ENCODE measurements at places on chromosomes 7 and 10.

DNA sequence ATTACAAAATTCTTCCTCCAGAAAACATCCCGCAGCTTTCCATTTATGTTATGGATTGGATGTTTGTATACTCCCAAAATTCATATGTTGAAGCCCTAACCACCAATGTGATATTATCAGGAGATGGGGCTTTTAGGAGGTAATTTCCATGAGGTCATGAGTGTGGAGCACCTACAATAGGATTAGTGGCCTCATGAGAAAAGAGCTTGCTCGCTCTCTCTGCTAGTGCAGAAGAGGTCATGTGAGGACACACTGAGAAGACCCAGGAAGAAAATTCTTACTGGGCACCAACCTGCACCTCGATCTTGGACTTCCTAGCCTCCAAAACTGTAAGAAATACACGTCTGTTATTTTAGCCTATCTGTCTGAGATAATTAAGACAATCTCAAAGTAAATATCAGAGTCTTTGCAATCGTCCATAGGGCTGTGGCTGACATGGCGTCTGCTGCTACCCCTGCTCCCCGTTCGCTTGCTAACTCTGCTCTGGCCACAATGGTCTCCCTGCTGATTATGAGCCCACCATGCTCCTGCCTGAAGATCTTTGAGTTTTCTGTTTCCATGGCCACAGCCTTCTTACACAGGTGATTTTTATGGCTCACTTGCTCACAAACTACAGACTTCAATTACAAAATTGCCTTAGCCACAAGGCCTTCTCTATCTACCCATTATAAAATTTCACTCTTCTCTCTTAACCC lies 333.3 kb downstream of the CACNA2D1 start:
- DNase-seq: no peak

GRCh38 chr7:30472784-30473775 lies 5.5 kb downstream of the NOD1 start:
- no peak for DNase-seq

DNA sequence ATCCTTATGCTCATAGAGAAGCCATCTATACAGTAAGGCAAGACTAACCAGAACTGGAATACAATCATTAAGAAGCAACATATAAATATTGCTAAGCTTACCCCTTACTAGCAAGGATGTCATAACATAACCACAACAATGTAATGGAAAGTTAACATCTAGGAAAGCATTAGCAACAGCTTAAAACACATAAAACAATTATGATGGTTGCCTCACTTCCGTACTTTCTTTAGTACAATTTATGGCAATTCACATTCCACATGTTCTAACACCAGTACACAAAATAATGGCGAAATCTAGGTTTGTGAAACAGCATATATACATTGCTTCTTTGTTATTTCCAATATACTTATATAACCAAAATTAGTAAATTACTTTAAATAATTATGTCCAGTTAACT lies 195.0 kb downstream of the AHR start:
- DNase-seq: no peak

GRCh38 chr10:114654822-114655575 lies 3.1 kb downstream of the ABLIM1 start:
- no peak for DNase-seq

GRCh38 chr10:4492202-4492601 lies 333.8 kb upstream of the AKR1E2 start:
- no peak for DNase-seq

DNA sequence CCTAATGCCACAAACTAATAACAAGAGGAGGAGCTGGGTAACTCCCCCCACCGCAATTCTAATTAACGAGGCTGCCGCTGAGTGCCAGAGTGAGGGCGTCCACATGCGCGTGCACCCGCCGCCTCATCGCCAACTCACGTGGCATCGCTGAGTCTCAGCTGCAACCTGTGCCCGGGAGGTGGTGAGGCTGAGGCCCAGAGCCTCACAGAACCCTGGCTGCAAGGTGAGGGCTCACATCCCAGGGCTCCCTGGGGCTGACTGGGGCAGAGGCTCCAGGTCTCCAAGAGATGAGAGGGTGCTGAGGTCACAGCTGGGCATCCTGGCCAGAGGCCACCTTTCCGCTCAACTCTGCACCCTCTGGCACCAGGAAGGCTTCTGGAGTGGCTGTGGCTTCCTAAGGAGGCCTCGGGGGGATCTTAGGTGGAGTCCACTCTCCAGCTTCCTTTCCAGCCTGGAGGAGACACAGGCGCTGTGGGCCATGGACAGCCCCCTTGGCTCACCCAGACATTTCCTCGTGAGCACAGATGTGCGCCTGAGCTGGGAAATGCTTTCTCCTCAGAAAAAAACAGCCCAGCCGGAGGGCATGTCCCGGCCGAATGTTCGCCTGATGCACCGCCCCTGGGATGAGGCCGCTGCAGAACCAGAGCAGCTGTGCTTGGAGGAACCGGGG lies 242.6 kb downstream of the MAD1L1 start:
- no peak for DNase-seq

GRCh38 chr10:133180965-133181639 lies 21.1 kb downstream of the KNDC1 start:
- no peak for DNase-seq

GRCh38 chr7:47568547-47568946 lies 13.4 kb downstream of the TNS3 start:
- peak; percentile 100 for DNase-seq

GRCh38 chr7:142871260-142872105 lies 14.1 kb downstream of the TRPV6 start:
- DNase-seq: no peak

- peak; percentile 56 for DNase-seq
Measured at GRCh38 chr7:130943336-130943901, 209.4 kb upstream of the KLF14 start.

- DNase-seq: no peak
Measured at GRCh38 chr10:11498399-11498798, 113.1 kb downstream of the USP6NL start.

- peak; percentile 81 for DNase-seq
Measured at GRCh38 chr7:26686448-26686981, 177.9 kb downstream of the SKAP2 start.

DNA sequence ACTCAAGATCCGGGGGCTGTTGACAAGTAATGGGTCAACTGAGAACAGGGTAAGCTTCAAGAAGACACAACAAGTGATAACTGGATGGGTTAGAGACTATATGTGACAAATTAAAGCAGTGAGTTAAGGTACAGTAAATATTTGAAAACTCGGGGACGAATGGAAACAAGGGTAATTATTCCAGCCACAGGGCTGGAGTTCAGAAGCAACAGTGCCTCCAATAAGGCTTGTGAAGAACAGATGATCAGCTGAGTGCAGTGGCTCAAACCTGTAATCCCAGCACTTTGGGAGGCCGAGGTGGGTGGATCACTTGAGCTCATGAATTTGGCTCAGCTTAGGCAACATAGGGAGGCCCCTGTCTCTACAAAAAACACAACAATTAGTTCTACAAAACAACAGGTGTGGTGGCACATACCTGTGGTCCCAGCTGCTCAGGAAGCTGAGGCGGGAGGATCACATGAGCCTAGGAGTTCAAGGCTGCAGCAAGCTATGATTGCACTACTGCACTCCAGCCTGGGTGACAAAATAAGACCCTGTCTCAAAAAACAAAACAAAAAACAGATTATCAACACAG lies 20.5 kb upstream of the DLD start:
- no peak for DNase-seq

DNA sequence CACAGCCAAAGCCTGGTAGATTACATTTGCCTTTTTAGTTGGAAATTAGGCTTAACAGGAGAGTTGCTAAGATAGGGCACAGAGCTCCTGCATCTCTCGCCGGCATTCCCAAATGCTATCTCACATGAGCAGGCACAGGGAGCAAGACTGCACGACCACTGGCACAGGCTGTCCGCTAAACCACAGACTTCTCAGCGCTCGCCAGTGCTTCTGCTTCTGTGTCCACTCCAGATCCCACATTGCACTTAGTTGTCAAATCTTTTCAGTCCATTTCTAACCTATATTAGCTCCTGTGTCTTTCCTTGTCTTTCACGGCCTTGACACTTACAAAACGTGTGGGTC lies 138.9 kb downstream of the EGFR start:
- no peak for DNase-seq

- no peak for DNase-seq
Measured at GRCh38 chr10:91197127-91197526, 23.3 kb upstream of the PCGF5 start.

DNA sequence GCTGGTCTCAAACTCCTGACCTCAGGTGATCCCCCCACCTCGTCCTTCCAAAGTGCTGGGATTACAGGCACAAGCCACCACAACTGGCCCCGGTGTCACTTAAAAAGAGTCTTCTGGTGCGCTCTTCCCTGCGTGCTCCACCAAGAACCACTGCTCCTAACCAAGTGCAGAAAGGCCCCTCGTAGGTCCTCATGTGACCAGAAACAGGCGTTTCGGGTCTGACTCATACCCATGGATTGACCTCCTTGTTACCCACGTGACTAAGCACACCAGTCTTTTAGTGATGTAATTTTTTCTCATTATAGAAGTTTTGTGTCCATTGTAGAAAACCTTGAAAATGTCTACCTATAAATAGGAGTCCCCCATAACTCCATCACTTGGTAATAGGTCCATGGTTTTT lies 13.9 kb downstream of the FKBP6 start:
- DNase-seq: no peak

GRCh38 chr7:114922026-114922651 lies at the start of gene MDFIC:
MDFIC (plus strand) TSS chr7:114922094; CDS start chr7:114923034, 940 bp downstream.
- peak; percentile 30 for DNase-seq

- no peak for DNase-seq
Measured at GRCh38 chr10:29973921-29974320, 85.5 kb downstream of the JCAD start.

- peak; percentile 87 for DNase-seq
Measured at GRCh38 chr7:143305423-143306070, 10.4 kb upstream of the CLCN1 start.

- no peak for DNase-seq
Measured at GRCh38 chr7:153920897-153921296, 131.3 kb upstream of the DPP6 start.

DNA sequence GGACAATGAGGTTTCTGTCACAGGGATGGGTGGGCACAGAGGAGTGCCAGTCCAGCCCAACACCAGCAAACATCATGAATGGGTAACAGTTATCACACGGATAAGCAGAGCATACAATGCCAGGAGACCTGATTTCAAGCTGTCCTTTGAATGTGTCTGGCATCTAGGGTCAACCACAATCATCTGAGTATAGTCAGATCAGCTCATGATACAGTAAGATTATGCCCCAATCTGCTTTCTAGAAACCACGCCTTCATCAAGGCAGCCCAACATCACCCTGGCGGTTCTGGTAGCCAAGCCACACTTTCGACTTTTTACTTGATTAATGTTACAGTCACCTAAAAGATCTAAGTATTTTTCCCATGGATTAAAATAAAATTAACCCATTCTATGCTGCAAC lies 10.5 kb downstream of the FAM171A1 start:
- DNase-seq: peak; percentile 46

DNA sequence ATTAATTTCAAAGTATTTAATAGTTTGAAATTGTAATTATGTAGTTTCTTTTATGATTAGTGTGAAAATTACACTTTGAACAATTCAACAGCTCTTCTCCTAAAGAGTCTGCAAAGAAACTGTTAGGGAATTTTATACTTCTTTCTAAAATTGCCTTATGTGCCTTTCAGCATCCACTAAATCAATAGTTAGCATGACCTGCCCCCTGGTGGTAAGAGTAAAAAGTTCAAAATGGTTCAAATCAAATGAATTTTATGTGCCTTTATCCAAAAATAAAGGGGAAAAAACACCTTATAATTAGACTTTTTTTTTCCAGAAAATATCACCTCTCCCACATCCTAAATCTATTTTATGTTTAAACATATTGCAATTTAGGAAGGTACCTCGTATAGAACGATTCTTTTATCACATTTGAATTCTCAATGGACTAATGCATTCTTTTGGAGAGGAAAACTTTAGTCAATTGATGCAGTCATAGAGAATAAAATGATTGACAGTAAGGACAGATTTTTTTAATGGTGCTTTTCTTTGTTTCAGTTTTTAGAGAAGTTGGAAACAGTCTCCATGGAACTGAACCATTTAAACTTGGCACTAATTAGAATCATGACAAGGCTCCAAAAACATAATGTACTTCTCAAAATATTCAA lies 163.7 kb downstream of the SEMA3D start:
- peak; percentile 61 for DNase-seq

DNA sequence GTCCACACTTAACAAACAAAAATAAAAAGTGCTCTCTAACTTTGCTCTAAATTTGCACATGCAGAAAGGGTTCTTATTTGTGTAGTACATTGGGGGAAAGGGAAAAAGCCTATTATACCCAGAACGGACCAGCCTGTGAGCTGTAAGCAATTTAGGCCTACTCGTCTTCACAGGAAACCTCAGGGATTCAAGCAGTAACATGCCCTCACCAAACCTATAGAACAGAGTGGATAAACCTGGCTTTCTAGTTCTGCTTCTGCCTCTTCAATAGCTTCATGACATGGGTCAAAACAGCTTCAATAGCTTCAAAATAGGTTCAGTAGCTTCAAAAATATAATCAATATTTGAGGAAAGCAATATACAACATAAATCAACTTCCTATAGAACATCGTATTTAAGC lies 163.7 kb downstream of the ARL4A start:
- DNase-seq: no peak

DNA sequence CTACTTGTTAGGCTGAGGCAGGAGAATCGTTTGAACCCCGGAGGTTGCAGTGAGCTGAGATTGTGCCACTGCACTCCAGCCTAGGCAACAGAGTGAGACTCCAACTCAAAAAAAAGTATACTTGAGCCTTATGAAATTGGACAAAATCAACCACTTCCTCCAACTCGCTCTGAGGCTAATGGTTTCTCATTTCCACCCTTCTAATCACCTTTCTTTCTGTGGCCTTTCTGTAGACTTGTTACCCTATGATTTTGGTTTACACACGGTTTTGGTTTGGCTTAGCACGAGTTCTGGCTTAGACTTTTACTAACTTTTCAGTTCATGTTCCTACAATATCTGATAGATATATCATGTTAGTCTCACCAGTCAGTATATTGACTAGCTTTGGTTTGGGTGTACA lies 152.0 kb downstream of the PHTF2 start:
- DNase-seq: no peak

DNA sequence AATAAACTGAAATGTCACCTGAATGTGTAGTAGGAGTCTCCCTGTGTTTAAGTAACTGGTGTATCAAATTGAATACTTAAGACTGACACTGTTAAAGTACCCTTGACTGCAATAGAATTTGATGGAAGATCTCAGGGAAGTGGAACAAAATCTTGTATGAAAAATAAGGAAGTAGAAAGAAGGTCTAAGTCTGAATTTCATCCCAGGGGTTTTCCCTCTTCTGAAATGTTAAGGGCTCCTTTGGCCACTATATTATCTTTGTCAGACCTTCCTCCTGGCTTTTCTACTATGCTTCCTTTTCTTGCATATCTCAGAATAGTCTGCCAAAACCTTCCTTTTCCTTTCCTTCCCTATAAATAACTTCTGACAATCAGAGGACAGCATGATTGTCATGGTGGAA lies 59.6 kb downstream of the BLNK start:
- DNase-seq: no peak

- DNase-seq: peak; percentile 38
Measured at GRCh38 chr7:140230516-140230860, 53.7 kb upstream of the KDM7A start.
